ENCODE measurements at places on chromosomes 1 and 21.

DNA sequence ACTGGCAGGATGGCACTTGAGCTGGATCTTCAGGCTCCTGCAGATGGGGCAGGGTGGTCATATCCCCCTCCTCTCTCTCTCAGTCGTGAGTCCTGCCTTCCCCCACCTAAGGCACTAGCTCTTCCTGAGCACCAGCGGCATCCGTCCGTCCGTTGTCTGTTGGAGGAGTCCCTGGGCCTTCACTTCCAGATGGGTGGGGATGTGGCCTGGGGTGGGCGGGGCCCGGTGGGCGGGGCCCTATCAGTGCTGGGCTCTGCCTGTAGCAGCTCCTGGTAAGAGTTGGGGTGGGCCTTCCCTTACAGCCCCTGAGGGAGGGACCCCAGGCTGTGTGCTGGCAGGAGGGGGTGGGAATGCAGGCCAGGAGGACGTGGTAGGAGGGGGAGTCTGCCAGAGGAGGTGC, 10.3 kb downstream of the LDLRAD2 start:
- no peak for DNase-seq
- no peak overlapping the region for H3K27ac ChIP-seq
- no peak overlapping the region for H3K4me3 ChIP-seq
- H3K36me3 ChIP-seq: no peaks in the 10 kb centered on the region
- H3K27me3 ChIP-seq: peaks cover 2% of the 10 kb centered on the region

DNA sequence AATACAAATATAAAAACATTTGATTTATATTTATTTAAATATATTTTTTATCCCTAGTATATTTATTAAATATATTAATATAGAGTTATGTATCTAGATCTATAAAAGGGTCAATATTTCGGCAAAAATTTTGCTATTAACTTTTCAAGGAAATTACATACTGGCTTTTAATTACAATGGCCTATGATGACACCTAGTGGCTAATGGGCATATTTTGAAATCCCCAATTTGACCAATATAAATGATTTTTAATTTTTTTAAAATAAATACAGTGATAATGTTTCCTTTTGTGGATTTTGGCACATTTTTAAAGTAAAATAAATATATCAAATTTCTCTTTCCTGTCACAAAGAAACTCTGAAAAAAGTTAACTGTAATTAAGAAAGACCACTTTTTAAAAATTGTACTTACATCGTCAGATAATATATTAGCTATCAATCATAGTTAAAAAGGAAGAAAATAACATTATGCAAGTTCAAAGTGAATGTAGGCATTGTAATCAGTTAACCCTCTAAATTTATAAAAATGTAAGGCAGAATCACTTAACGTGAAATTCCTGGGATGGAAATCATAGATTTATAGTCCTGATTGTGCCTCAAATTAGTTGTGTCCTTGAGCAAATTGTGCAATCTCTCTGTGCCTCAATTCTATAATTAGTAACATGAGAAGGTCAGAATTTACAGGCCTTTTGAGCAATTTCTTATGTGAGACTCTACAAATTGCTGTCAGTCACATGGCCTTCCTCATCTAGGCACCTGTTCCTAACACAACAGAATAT, 25.6 kb upstream of the RGS13 start:
- H3K27ac ChIP-seq: no peak overlapping the region
- no peak overlapping the region for H3K4me3 ChIP-seq
- peaks cover 8% of the 10 kb centered on the region for H3K4me1 ChIP-seq
- no peaks in the 10 kb centered on the region for H3K36me3 ChIP-seq

DNA sequence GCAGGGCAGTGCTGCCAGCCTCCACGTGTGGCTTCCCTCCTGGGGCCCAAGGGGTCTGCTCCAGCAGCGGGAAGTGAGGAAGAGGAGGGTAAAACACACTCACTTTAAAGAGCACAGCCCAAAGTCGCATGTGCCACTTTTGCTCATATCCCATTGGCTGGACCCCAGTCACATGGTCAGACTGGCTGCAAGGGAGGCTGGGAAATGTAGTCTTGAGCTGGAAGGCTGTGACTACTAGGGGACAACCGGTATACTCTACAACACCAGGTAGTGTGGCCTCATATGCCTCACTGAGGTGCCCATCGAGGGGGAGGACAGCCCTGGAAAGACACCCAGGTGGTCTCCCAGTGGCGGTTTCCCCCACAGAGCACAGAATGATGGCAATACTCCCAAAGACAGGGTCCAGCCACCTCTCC, 45.2 kb downstream of the CAMK2N1 start:
- H3K4me1 ChIP-seq: no peaks in the 10 kb centered on the region
- DNase-seq: peak; percentile 16
- peaks cover 4% of the 10 kb centered on the region for H3K27me3 ChIP-seq
- no peak overlapping the region for H3K4me3 ChIP-seq

DNA sequence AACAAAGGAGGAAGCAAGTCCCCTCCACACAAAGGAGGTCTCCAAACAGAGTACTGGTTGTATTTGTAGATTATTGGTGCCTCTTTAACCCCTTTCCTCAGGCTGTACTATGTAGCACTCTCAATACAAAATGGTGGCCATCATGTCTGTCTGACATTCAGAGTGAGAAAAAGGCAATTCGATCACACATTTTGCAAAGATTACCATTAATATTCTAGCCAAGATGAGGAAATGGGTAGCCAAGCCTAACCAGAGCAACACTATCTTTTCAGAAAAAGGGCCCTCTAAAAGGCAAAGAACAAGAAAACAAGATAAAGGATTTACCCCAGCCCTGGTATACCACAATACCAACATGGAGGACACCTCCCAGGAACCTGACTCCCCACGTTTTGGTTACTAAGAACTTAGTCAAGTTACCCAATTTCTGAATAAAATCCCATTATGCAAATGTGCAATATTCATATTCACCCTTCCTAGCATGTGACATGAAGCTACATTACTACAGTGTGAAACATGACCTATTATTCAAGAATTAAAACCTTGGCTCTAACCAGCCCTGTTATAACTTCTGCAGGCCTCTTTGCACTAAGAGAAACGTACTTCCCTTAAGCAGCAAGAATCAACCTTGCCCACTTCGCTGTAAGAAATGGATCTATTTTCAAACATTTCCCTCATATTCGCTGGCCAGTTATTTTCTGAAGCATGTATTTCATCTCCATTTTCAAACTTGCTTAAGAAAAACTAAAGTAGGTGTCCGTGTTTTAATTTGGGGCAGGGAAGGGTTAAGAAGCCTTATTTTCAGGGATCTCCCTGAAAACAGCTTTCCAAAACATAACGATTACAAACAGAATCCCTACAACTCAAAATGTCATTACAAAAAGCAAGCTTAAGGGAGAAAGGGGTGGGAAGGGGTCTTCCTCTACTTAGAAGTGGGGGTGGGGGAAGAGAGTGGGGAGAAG, 2.1 kb downstream of the KDM5B start:
- H3K27me3 ChIP-seq: peaks cover 7% of the 10 kb centered on the region
- peaks cover 58% of the 10 kb centered on the region for H3K4me1 ChIP-seq
- DNase-seq: peak; percentile 37
- H3K27ac ChIP-seq: peak overlapping the region; percentile 91
- H3K4me3 ChIP-seq: peak overlapping the region; percentile 91
- H3K36me3 ChIP-seq: peaks cover 5% of the 10 kb centered on the region

GRCh38 chr1:29569971-29570634, 333.8 kb downstream of the PTPRU start:
- no peaks in the 10 kb centered on the region for H3K27me3 ChIP-seq
- H3K4me3 ChIP-seq: no peak overlapping the region
- DNase-seq: no peak
- H3K27ac ChIP-seq: no peak overlapping the region

- H3K27me3 ChIP-seq: peaks cover 11% of the 10 kb centered on the region
- no peak overlapping the region for H3K27ac ChIP-seq
- H3K4me3 ChIP-seq: no peak overlapping the region
- no peaks in the 10 kb centered on the region for H3K36me3 ChIP-seq
These were observed 13.6 kb upstream of the LYPLAL1 start for GRCh38 chr1:219159946-219160645.

- peaks cover 19% of the 10 kb centered on the region for H3K4me1 ChIP-seq
- H3K27ac ChIP-seq: peak within 1 kb of the TSS; percentile 85
- H3K4me3 ChIP-seq: peak within 1 kb of the TSS; percentile 88
- peak; percentile 82 for DNase-seq
- H3K27me3 ChIP-seq: no peaks in the 10 kb centered on the region
These were observed at the start of gene ADAM15 for GRCh38 chr1:155050560-155051341. Gene ADAM15 (plus strand): TSS chr1:155051316. CDS start chr1:155051387, 71 bp downstream.

GRCh38 chr21:45765375-45765774, 121.8 kb downstream of the PCBP3 start:
- no peak overlapping the region for H3K27ac ChIP-seq
- DNase-seq: no peak
- peaks cover 30% of the 10 kb centered on the region for H3K4me1 ChIP-seq
- H3K27me3 ChIP-seq: no peaks in the 10 kb centered on the region

DNA sequence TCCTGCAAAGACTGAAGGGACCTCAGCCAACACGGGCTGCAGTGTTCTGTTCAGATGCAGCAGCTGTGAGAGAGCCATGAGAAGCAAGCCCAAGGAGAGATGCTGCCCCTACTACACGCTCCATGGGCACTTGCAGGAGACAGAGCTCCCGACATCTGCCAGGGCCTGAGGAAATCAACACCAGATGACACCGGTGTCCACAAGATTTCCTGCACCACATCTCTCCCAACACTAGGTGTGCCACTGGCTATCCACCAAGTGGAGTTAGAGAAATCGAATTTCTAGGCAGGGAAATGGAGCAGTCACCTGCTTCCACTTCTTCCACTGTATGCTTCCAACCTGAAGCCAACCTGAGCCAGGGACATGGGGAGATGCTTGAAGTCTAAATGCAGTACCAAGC, 445.3 kb downstream of the RWDD3 start:
- no peaks in the 10 kb centered on the region for H3K4me1 ChIP-seq
- H3K4me3 ChIP-seq: no peak overlapping the region
- H3K36me3 ChIP-seq: no peaks in the 10 kb centered on the region
- no peak for DNase-seq
- no peaks in the 10 kb centered on the region for H3K27me3 ChIP-seq

DNA sequence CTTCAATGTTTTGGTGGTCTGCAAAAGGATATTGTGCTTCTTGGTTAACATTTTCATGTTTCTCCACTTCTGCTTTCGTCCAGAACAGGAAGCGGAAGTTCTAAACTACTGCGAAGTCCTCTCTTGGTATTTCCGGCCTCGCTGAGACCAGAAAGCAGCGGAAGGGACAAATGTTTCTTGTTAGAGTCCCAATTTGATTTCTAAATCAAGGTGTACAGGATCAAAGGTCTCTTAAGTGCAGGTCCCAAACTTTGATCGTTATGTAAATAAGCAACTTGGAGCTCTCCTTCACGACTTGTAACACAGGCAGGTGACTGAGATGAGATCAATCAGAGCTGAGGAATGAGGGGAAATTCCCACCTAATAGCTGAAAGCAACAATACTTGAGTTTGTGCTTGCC, 40.1 kb upstream of the HMCN1 start:
- H3K27ac ChIP-seq: peak overlapping the region; percentile 61
- no peak for DNase-seq
- H3K27me3 ChIP-seq: peaks cover 20% of the 10 kb centered on the region
- H3K4me1 ChIP-seq: peaks cover 16% of the 10 kb centered on the region
- peak overlapping the region; percentile 50 for H3K4me3 ChIP-seq
- H3K36me3 ChIP-seq: peaks cover 8% of the 10 kb centered on the region

GRCh38 chr1:115222616-115223402, 115.2 kb downstream of the NGF start:
- no peak overlapping the region for H3K4me3 ChIP-seq
- no peaks in the 10 kb centered on the region for H3K36me3 ChIP-seq
- no peaks in the 10 kb centered on the region for H3K4me1 ChIP-seq
- no peak overlapping the region for H3K27ac ChIP-seq
- no peak for DNase-seq

Measured in T-helper 2 cell treated with Interferon-gamma antibody and Interleukin-4, amounts not matched to agents 5 μg/mL and 100 μg/mL, for 36 hours (primary cell).